Stimulated activated CD8-positive, alpha-beta memory T cell treated with anti-CD3 and anti-CD28 coated beads, Interleukin-15, amount 100 ng/mL, for 4 hours (primary cell): ENCODE measurements at places on chromosomes 7 and 10.

DNA sequence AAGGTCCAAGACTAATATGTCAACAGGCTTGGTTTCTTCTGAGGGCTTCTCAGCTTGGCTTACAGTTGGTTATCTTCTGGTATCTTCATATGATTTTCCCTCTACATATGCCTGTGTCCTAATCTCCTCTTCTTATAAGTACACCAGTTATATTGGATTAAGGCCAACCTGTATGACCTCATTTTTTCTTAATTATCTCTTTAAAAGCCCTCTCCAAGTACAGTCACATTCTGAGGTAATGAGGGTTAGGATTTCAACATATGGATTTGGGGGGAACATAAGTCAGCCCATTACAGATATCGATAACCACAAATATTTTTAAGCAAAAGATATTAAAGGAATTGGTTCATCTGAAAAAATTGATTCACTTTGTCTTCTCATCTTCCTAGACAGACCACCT lies 49.2 kb downstream of the IQUB start:
- no peak for DNase-seq

GRCh38 chr7:52120912-52121311 lies 804.3 kb upstream of the COBL start:
- no peak for DNase-seq

DNA sequence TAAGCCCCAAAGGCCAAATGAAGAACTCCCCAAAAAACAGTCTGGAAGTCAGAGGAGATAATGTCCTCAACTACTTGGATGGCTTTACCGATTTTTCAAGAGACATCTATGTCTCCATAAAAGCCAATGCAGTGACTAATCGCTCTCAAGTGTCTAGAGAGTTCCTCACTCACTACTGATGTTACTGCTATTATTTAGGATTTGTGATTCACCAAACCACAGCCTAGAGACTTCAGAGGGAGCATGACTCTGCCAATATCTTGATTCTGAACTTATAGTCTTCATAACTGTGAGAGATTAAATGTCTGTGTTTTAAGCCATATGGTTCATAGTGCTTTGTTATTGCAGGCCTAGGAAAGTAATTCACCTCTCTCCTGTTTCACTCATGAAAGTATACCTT lies 160.2 kb downstream of the IPMK start:
- no peak for DNase-seq

GRCh38 chr10:60040014-60040662 lies 133.8 kb upstream of the CCDC6 start:
- no peak for DNase-seq

DNA sequence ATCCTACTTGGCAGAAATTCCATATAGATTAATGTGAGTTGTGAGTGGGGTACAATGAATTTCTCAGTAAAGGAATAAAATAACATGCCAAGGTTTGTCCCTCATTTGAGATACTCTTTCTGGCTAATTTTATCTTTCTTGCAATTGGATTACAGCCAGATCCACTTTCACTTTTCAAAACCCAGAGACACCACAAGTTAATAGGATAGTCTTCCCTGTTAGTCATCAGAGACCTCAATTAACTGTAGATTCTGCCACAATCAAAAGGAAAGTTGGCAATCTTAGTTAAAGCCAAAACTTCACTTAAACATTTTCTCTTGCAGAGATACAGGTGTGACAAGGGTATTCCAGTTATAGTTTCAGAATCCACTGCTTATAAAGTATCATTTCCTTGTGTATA lies 91.4 kb upstream of the PHYHIPL start:
- no peak for DNase-seq

GRCh38 chr10:47127188-47127785 lies 172.7 kb upstream of the GDF10 start:
- no peak for DNase-seq

GRCh38 chr10:4359003-4359402 lies 467.0 kb upstream of the AKR1E2 start:
- DNase-seq: no peak

- DNase-seq: no peak
These were observed 30.8 kb downstream of the LSMEM1 start for GRCh38 chr7:112511451-112512202.

DNA sequence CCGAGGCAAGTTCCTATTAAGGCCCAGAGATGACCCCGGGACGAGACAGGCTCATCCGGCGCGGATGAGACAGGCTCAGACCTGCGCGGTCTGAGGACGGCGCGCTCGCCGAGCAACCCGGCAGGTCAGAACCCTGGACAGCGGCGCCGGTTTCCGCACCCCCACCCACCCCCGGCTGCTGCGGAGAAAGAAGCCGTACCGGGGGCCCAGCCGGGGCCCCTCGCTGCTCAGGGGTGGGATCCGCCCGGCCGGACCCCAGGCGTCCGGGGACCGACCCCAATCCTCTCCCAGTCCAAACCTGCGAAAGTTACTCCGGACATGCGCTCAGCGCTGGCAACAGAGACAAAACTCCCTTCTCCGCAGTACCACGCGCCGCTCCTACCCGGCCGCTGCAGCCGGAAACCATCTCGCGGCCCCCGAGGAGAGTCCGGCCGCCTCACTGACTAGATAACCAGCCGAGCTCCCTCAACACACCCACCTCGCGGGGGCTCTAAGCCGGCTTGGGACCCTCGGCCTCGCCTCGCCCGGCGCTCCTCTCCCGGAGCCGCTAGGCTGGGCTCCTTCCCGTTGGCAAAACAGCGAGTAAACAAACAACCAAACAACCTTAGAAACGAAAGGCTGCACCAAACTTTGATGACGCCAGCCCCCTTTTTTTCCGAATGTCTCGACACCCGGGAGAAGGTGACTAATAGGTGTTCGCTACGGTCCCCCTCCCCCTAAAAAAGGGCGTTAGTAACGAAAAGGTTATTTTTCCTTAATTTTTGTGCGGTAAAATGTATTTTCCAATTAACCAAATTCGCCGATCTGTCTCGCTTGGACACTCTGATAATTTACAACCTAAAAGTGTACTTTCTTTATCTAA lies 2.3 kb upstream of the DRGX start:
- DNase-seq: no peak

- no peak for DNase-seq
These were observed 620.9 kb downstream of the TNS3 start for GRCh38 chr7:46960970-46961369.

GRCh38 chr10:116141246-116141645 lies 131.8 kb downstream of the GFRA1 start:
- DNase-seq: no peak

DNA sequence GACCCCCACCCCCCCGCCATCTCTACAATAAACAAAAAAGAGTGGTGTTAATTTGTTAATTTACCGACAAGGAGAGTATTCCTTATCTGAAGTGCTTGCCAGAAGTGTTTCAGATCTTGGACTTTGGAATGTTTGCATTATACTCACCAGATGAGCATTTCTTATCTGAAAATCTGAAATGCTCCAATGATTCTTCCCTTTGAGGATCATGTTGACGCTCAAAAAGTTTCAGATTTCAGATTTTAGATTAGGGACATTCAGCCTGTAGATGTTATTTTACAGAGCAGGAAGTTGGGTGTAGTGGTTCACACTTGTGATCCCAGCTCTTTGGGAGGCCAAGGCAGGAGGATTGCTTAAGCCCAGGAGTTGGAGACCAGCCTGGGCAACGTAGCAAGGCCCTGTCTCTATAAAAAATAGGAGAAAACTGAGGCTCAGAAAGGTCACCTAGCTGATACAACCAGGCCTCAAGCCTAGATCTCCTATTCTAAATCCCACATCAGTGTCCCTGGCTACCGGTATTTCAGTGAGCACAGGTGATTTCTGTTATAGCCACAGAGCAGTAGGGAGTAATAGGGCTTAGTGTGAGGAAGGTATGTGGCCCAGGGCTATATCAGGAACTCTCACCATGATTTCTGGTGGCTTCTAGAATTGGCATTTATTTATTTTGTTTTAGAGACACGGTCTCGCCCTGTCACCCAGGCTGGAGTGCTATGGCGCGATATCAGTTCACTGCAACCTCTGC lies 35.4 kb downstream of the TMEM120A start:
- no peak for DNase-seq

GRCh38 chr10:5575482-5576153 lies 50.9 kb downstream of the CALML3 start:
- DNase-seq: no peak

- DNase-seq: no peak
These were observed 79.2 kb downstream of the ELAPOR2 start for GRCh38 chr7:86980223-86980622.

- no peak for DNase-seq
These were observed 31.1 kb upstream of the TMEM273 start for GRCh38 chr10:49219248-49219647.

- no peak for DNase-seq
These were observed 116.4 kb downstream of the PTEN start for GRCh38 chr10:87979847-87980246.

DNA sequence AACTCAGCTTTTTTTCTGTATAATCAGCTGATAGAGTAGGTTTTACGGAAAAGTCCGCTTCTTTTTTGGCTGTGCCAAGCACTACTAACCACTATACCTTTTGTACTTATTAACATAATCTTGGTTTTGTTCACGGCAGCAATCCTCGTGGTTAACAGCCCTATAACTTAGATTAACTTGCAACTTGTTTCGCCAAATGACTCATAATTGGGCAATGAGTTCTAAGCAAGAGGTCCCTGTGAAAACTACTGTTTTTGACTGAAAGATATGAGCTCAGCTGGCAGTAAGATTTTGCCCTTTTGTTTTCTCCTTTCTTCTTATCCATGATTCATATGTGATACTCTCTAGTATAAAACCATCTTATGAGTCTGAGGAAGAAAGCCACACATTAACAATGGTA lies 345.0 kb upstream of the PCDH15 start:
- DNase-seq: no peak

DNA sequence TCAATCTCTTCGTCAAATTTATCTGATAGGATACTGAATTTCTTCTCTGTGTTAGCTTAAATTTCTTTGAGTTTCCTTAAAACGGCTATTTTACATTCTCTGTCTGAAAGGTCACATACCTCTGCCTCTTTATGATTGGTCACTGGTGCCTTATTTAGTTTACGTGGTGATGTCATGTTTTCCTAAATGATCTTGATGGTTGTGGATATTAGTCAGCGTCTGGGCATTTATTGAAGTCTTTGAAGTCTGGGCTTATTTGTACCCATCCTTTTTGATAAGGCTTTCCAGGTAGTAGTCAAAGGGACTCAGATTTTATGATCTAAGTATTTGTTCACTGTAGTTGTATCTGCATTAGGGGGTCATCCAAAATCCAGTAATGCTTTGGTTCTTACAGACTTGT lies 1407.5 kb upstream of the LRRTM3 start:
- no peak for DNase-seq

DNA sequence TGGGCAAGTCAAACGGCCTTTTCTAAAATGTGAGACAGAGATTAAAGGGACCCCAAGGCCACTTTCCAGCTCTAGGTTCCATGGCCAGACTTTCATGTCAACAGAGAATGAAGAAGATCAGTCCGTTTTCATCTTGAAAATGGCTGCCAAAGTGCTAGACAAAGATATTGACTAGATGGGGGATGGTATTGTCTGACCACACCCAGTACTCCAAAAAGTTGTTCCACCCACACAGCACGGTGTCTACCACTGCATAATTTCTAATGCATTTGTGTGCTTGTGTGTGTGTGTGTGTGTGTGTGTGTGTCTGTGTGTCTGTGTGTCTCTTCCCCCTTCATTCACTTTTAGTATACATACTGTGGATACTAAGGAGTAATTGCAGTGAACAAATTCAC lies 1.3 kb downstream of the COL1A2 start:
- no peak for DNase-seq

GRCh38 chr10:21194510-21194993 lies 297.4 kb upstream of the NEBL start:
- DNase-seq: no peak

DNA sequence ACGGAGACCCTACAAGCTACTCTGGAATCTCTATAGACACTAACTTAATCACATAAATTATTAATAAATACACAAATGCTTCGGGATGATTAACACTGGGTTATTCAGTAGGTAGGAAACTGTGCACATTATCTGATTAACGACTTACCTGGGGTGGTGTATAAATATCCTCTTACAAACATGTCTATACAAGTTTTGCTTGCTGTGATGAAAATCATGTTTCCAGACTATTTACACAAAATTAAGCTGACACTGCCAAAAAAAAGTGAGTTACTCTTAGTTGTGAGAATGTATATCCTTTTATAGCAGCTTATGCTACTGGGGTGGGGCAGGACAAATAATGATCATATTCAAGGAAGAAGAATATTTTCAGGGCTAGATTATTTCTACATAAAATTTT lies 314.6 kb downstream of the C7orf25 start:
- DNase-seq: no peak

- DNase-seq: no peak
These were observed 2.2 kb downstream of the GSAP start for GRCh38 chr7:77413861-77414424.

- DNase-seq: no peak
These were observed 122.0 kb downstream of the TPK1 start for GRCh38 chr7:144713850-144714249.

DNA sequence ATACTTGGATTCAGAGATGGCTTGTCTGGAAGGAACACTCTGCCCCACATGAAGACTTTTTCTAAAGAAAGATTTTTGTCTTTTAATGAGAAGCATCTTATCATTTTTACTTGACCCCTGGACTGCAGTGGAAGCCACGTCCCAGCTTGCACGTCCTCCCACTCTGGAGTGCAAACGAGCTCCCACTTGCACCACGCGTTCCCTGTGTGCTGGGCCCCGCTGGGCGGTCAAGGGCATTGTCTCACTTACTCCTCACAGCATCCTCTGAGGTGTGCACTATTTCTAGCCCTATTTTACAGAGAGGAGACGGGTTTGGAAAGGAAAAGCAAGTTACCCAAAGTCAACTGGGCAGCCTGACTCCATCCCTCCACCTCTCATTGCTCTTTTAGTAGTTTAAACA lies 175.2 kb downstream of the HIBADH start:
- no peak for DNase-seq

DNA sequence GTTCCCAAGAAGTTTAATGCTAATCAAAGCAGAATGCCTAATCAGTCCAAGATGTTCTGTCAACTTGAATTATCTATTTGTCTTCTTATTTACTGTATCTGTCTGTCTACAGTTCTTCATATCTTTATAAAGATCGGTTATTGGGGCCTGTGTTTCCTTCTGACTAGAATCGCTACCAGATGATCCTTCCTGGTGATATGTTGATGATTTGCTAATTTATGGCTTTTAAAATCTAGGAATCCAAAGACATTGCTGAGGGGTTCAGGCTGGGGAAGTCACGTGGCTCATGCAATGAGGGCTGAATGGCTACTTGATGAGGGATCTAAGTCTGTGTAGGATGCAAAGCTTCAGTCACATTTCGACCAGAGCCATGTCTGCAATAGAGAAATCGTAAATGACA lies 536.3 kb downstream of the KCNMA1 start:
- DNase-seq: no peak

DNA sequence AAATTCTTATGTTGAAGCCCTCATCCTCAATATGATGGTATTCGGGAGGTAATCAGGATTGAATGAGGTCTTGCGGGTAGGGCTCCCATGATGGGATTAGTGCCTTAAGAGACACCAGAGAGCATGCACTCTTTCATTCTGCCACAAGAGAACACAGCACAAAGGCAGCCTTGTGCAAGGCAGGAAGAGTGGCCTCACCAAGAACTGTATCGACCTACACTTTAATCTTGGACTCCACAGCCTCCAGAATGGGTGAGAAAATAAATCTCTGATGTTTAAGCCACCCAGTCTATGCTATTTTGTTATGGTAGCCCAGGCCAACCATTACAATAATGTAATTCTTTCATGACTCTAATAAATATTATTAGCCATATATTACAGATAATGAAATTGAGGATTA lies 8.4 kb downstream of the SEM1 start:
- no peak for DNase-seq
